ENCODE measurements at places on chromosomes 16 and 17. TPM values are rescaled to one million over a fixed set of nuclear protein-coding genes. Genes with fewer than 3 reads are reported as not detected.

The UTS2R gene
- total RNA-seq, result 0.18 TPM

The PYY gene
- total RNA-seq, result not detected

The PPP1R27 gene
- not detected for total RNA-seq

The SOX8 gene
- total RNA-seq, result 0.78 TPM

The MGAT5B gene
- 0.55 TPM for total RNA-seq

The KRT27 gene
- total RNA-seq, result not detected

The SLX1A gene
- 58.4 TPM for total RNA-seq

The TNFRSF13B gene
- not detected for total RNA-seq

The RHBDF2 gene
- total RNA-seq, result 48.5 TPM

The SCIMP gene
- total RNA-seq, result not detected

The CPHXL2 gene
- total RNA-seq, result not detected

The NCBP3 gene
- total RNA-seq, result 57.2 TPM

The MINK1 gene
- total RNA-seq, result 69.7 TPM

The NPIPB9 gene
- 4.0 TPM for total RNA-seq
